Activated CD4-positive, CD25-positive, alpha-beta regulatory T cell (primary cell): ENCODE measurements at places on chromosomes 4 and X.

GRCh38 chrX:13684361-13684760 is 4.6 kb upstream of the RAB9A start:
- no peak for DNase-seq

GRCh38 chrX:128739539-128739938 is 687.3 kb upstream of the ACTRT1 start:
- DNase-seq, result no peak

GRCh38 chrX:46601283-46601682 is 27.7 kb downstream of the CHST7 start:
- no peak for DNase-seq

- DNase-seq, result no peak
These were observed 9.9 kb upstream of the TMSB15C start for GRCh38 chrX:104085919-104086318.

DNA sequence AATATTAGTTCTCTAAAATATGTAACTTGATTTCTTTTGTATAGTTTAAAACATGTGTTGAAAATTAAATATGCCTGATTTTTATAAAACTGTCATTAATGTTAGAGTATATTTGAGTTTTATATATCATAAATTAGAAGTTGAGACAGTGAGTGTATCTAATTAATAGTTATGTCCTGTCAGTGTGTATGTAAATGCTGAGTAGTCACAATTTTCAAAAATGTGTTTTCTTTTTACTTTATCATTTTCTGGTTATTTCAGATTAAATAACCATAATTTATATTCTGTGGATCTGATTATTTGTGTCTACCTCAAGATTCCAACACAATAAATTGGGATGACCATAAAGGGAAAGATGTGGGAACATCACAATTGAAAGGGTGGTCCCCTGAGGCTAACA is 82.7 kb upstream of the CXXC4 start:
- no peak for DNase-seq

DNA sequence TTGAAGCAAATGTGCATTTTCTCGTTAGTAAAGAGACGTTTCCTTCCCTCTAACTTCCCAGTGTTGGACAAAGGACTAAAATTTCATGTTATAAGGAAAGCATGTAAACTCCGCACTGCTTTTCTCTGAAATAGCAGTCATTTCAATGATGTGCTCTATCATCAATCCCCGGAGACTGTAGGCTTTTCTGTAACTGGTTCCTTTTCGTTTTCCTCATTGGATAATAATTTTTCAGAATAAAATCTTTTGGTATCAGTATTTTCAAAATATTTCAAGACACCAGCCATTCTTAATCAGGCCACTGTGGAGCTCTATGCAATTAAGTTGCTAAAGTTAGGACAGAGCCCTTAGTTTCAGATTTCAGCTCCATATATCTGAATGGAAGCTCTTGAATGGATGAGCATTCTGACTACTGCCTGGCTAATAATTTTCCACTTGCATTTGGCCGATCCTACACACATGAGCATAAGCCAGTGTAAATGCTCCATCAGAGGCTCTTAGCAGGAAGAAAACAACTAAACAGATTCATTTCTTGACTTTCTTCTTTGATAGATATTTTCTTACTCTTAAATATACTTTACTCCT is 157.7 kb downstream of the CHIC2 start:
- DNase-seq, result no peak

- no peak for DNase-seq
These were observed 239.9 kb downstream of the NKX6-1 start for GRCh38 chr4:84258905-84259830.

GRCh38 chr4:122914292-122914904 is 8.0 kb downstream of the NUDT6 start:
- DNase-seq, result no peak

- no peak for DNase-seq
These were observed 84.0 kb upstream of the GRPR start for GRCh38 chrX:16039363-16039762.

GRCh38 chr4:2368746-2369437 is 49.6 kb downstream of the ZFYVE28 start:
- no peak for DNase-seq

GRCh38 chrX:136747003-136747986 is 33.4 kb downstream of the ARHGEF6 start:
- no peak for DNase-seq

DNA sequence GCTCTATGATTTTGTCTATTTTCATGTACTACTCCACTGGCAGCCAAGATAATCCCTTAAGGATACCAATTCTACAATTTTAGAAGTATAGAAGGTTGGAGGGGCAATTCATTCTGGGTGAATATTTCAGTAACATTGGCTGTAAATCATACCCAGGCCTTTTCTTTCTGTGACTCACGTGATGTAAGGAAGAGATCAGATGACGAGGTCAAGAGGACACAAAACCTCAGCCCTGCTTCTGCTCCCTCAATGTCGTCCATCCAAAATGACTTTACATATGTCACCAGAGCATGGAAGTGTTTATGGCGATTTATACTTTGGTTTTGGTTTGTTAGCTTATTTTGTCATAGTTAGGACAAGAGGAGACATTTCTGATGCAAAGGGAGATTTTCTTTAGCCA is 70.7 kb upstream of the SLC4A4 start:
- DNase-seq, result no peak

GRCh38 chrX:143837010-143837843 is 46.6 kb upstream of the UBE2NL start:
- no peak for DNase-seq

DNA sequence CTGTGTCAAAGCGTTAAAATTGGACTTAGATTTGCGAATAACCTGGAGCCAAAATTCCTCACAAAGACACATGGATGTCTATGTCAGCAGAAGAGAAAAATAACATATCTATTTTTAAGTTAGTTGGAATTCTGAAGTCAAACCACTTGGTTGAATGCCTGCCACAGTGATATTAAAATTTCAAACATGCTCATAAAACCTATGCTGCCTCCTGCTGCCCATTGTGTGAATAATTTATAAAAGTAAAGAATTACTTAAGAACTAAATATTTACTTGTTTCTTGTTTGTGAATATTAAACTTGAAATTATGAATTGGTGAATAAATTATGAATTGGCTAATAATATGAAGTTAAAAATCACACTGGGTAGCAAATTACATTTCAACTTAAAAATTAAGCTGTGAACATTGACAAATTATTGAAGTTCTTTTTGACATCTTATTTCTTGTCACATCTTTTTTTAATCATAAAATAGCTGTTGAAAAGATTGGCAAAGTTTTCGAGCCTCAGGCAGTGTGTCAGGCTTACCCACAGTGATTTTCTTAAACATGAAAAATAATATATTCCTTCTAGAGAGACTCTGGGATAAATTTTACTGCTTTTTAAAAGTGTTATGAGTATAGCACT is 35.4 kb downstream of the FABP2 start:
- DNase-seq, result no peak

GRCh38 chr4:119081943-119082342 is 53.7 kb upstream of the MYOZ2 start:
- no peak for DNase-seq

DNA sequence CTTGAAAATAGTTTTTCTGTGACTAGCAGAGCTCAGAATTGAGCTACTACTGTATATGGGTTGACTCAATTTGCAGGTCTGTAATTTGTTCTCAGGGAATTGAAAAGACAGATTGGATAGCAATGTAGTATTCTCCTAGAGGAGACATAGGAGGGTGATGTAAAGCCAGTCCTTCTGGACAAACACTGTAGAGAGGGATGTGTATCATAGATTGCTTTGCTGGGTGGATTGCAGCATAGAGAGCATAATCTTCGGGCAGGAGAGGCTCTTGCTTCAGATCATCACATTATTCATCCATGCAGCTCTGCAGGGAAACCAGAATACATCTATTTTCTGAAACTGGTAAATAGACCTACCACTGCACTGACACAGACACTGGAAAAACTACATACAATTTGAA is 1110.5 kb downstream of the RAPGEF2 start:
- no peak for DNase-seq

DNA sequence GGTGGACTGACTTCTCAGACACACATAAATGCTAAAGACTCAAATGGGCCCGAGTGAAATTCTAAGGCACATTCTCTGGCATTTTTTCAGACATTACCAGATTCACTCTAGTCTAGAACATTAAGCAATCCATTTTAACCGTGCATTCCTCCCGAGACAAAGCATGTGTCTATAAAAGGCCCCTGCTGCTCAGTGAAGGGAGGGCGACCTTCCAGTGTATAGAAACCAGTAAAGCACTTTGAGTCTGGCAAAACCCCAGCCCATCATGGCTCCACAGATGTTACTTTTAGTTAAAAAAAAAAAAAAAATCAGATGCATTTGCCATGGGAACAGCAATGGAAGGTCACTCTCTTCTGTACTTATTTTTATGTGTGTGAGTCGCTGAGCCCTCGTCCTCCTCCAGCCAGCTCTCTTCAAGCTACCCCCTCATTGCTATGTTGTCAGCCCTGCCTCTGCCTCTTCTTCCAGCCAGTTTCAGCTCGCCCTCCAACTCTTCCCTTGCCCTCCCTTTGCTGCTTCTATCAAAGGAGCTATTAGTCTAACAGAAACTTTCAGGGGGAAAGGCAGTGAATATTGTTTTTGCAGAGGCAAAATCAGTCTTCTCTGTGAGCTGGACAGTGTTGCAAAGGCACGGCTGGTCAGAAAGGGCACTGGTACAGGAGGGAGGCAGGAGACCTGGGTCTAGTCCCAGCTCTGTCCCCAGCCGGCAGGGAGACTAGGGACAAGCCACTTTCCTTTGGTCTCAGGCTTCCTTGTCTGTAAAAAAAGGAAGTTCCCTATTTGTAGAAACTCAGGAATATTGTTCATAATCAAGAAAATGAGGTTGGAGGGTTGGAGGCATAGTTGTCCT is 644.2 kb downstream of the ZNF674 start:
- DNase-seq, result no peak

DNA sequence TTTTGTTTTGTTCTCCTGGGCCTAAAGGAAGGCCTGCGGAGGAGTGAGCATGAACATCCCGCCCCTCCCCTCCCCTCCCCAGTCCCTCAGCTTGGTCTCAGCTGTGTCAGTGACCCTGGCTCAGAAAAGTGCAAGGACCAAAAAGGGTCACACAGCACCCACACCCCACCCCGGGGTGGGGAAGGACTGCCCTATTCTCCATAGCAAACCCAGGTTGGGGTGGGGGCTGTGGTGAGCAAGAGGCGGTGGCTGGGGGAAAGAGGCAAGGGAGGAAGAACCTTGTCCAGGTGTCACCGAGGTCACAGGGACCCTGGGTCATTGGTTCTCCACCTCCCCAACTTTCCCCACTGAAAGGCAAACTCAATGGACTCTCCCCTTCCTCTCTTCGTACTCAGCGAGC is 7.6 kb upstream of the MSX1 start:
- DNase-seq, result no peak

DNA sequence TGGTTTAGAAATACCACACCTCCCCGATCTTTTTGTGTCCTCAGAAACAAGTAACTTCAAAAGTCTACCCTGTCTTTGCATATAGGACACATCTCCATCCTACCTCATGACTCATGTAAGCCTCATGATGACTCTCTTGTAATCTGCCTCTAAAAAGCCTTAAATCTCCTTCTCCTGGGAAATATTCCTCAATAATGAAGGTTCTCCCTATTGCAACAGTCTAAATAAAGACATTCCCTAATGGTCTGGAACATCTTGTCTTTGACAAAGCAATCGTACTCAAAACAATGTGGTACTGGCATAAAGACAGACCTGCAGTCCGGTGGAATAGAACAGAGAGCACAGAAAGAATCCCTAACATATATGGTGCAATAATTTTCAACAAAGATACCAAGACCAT is 257.7 kb downstream of the OPHN1 start:
- DNase-seq, result no peak

- DNase-seq, result no peak
These were observed 9.2 kb upstream of the GABRA4 start for GRCh38 chr4:47002580-47002979.

DNA sequence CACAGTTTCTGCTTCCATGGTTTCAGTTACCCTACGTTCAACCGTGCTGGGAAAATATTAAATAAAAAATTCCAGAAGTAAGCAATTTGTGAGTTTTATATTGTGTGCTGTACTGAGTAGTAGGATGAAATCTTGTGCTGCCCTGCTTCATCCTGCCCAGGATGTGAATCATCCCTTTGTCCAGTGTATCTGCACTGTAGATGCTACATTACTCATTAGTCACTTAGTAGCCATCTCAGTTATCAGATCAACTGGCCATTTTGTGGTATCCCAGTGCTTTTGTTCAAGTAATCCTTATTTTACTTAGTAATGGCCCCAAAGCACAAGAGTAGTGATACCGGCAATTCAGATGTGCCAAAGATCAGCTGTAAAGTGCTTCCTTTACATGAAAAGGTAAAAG is 97.9 kb downstream of the COX18 start:
- DNase-seq, result no peak

- DNase-seq, result no peak
These were observed 117.2 kb downstream of the KDM6A start for GRCh38 chrX:44989995-44990770.

GRCh38 chr4:181307824-181308223 is 935.4 kb upstream of the TENM3 start:
- no peak for DNase-seq

DNA sequence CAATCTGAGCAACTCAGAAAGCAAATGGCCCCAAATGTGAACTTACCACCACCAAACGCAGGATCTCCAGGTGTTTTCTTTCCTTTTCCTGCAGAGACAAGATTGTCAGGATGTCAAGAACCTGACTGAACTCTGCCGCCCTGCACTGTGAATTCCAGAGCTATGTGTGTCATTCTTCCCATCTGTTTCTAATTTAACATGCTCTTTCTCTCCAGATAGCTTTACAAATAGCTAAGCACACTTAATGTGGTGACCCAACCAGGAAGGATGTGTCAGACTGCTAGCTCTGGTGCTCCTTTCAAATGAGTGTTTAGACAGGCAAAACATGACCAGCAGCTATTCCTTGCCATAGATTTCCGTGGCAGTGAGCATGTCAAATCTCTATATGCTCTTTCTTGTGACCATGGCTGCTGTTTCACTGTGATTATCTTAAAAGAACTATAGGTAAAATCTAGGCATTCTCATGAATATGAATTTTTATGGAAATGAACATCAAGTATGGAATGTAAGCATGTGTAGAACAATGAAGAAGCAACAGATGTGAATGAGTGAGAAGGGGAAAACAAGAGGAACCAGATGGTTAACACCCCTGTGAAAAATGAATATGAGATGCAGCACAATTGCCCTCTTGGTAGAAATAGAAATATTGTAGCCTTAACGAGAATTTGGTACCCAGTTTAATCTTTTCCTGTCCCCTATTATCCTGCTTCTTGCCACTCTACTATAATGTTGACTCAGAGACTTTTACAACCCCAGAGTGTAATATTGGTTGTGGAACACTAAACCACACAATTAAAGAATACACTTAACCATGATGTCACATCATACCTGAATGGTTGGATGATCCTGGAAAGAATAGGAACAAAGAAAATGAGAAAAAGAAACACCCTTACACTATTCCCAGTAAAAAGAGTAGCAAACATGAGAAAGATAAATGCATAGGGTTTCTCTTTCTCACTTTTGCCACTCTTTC is 247.8 kb upstream of the DKK2 start:
- no peak for DNase-seq

- no peak for DNase-seq
These were observed 10.1 kb downstream of the C4orf50 start for GRCh38 chr4:6008092-6008551.

GRCh38 chr4:8185295-8185694 is 13.8 kb upstream of the SH3TC1 start:
- no peak for DNase-seq

GRCh38 chr4:82293304-82293703 is 80.5 kb downstream of the HNRNPD start:
- DNase-seq, result no peak
